ENCODE measurements at places on chromosomes 6 and 20. TPM values are rescaled to one million over a fixed set of nuclear protein-coding genes. Genes with fewer than 3 reads are reported as not detected.

DNA sequence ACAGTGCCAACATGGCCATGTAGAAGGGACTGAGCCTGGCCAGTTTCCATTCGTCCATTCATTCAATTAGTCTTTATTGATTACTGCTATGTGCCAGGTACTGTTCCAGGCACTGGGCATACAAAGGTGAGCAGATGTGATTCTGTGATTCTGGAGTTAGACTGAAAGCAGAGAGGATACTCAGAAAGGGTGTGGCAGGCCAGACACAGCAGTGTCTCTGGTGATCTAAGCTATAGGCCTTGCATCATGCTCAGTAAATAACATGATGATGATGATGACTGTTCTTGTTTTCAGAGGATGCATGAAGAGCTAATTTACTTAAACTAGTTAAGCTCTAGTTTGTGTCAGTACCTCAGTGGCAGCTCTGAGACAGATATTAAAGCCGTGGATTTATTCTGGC, 31.4 kb upstream of the FUCA2 start:
- DNase-seq: no peak

- no peak for DNase-seq
Observed at GRCh38 chr6:118761645-118762044, 110.3 kb upstream of the CEP85L start.

- no peak for DNase-seq
Observed at GRCh38 chr6:127085181-127085580, 33.3 kb upstream of the RSPO3 start.

GRCh38 chr20:5222919-5223634, 93.7 kb downstream of the PROKR2 start:
- peak; percentile 30 for DNase-seq

GRCh38 chr6:3829285-3829684, 19.9 kb upstream of the FAM50B start:
- DNase-seq: no peak

GRCh38 chr20:13301596-13301995, 80.5 kb downstream of the ISM1 start:
- no peak for DNase-seq

- no peak for DNase-seq
Observed at GRCh38 chr6:41691426-41692079, 43.9 kb downstream of the TFEB start.

DNA sequence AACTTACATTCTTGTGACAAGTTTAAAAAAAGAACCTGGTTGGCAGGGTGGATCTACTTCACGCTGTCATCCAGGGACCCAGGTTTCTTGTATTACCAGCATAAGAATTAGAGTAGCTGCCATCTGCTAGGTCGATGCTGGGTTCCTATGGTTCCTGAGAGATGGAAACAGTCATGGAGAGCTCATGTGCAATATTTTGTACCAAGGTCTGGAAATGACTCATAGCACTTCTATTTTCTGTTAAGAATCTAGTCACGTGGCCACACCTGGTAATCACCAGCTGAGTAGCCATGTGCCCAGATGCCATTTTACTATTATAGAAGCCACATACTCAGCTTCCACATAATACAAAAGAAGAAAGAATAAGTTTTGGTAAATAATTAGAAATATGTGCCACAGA, 171.3 kb downstream of the CD83 start:
- no peak for DNase-seq

DNA sequence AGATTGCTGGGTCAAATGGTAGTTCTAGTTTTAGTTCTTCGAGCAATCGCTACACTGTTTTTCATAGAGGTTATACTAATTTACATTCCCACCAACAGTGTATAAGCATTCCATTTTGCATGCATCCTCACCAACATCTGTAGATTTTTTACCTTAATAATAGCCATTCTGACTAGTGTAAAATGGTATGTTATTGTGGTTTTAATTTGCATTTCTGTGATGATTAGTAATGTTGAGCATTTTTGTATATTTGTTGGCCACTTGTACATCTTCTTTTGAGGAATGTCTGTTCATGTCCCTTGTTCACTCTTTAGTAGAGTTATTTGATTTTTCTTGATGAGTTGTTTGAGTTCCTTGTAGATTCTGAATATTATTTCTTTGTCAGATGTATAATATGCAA, 236.2 kb downstream of the GRM1 start:
- no peak for DNase-seq

GRCh38 chr20:36886859-36887751, 11.2 kb downstream of the TLDC2 start:
- peak; percentile 65 for DNase-seq

DNA sequence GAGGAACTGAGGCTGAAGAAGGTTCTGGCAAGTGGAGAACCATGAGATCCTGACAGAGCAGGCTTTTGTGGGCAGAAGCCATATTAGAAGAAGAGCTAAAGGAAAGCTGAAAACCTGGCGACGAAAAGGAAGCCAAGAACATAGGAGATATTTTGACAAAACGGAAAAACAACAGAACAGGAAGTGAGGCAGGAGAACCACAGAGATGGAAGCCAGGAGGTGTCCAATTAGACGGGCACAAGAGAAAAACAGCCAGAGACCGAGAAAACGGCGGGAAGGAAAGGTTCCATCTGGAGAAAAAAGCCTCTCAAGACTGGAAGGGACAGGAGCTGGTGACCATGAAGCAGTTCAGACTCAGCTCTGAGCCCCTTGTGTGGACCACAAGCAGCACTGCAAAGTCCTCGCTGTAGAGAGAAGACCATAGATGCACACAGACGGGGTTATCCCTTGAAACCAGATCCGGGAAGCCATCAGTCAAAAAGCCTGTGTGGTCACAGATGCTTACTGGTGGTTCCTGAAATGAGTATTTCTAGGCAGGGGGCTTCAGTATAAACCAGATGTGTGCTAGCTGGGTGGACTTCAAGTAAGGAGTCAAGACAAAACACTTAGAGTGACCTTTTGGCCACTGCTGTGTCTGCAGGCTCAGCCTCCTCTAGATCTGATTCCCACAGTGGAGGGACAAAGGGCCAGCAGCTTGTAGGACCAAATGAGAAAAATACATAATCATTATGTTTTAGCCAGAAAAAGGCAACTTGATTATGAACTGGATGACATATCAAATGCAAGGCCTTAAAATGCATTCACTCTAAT, 30.7 kb downstream of the SSR1 start:
- DNase-seq: no peak

DNA sequence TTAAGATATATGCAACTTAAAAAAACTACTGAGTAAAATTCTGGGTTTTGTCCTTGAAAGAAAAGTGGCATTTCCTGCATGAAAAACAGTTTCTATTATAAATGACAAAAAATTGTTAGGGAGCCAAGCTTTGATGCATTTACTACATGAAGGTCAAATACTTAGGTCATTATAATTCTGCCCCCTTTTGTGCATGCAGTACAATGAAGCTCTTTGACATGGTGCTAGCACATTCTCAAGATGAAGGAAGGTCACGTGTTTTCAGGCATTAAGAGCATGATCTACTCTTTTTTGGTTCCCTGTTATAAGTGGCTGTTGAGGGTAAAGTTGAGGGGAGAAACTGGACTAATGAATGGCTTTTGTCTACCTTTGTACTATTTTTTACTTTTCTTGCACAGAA, 72.7 kb downstream of the FOXO3 start:
- DNase-seq: no peak

- no peak for DNase-seq
Observed at GRCh38 chr6:169862043-169862891, 110.8 kb downstream of the ERMARD start.

GRCh38 chr6:114941078-114941477, 598.3 kb upstream of the HS3ST5 start:
- DNase-seq: no peak

The RIPPLY2 gene
- total RNA-seq: not detected

GRCh38 chr6:143261899-143262436, 188.5 kb downstream of the ADAT2 start:
- DNase-seq: no peak

DNA sequence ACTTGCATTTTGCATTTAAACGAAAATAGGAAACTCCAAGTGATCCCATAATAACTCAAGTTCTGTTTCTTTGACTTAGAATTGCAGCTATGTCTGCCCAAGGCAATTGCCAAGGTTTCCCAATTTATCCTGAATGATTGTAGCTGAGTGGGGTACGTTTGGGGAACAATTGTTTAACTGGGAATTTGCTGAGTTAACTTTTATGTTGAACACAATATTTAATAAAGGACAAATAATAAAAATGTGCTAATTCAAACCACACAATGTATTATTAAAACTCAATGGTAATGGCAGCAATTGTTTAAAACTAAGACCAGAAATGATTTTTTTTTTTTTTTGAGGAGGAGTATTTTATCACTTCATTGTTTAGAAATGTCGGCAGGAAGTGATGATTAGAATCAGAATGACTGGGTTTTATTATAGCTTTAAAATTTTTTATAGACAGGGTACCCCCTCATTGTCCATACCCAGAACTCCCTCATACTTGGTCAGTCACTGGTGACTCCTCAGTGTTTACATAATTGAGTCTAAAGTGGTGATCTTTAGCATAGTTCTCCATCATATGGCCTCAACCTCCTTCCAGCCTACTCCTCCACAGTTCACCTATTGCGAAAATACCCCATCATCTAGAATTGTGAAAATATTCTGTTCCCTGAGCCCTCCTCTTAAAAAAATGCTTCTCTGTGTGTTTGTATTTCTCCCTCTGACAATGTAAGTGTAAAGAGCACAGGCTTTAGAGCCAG, 389.2 kb upstream of the CITED2 start:
- no peak for DNase-seq

The XKR7 gene
- not detected for total RNA-seq

DNA sequence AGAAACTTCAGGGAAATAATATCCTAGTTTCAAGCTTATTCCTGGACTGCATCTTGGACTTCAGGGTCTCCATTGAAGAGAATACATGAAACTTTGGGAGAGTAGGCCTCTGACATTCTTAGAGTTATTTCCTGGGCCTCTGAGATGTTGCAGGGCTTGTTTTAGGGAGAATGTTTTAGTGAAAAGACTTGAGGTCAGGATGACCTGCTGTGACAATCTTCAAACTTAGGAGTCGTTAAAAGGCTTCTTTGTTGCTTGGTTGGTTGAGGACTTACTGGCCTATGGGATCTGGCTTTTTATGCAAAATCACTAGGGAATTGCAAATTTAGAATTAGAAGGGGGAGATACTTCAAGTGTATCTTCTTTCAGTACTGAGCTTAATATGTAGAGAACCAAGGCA, 613.2 kb upstream of the FLRT3 start:
- DNase-seq: no peak

- no peak for DNase-seq
Observed at GRCh38 chr20:56345911-56346310, 12.9 kb upstream of the FAM210B start.

DNA sequence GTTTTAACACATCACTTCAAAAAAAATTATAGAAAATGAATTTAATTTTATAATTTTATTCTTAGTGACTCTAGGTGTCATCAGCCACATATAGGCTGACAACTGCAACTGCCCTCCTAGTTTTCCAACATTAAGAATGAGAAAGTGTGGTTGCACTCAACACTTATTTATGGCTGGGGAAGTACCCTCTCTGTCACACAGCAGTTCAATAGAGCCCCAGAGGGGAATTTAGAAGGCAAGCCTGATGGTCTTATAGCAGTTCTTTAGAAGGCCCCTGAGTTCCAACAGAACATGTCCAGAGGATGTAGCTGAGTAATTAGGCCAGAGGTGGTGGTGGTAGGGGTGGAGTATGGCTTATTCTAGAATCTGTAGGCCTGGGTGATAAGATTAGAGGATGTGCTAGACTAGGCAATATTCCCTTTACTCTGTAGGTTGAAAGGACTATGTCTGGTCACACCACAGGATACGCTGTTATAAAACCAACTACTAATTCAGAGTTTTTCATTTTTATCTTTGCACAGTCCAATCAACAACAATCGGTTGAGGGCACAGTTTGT, 226.5 kb upstream of the CITED2 start:
- no peak for DNase-seq

The SLC35D3 gene
- total RNA-seq: not detected

The HUS1B gene
- 2.8 TPM for total RNA-seq

The CPXM1 gene
- 0.76 TPM for total RNA-seq

The C6orf163 gene
- total RNA-seq: 1.6 TPM

The OTOR gene
- total RNA-seq: not detected

DNA sequence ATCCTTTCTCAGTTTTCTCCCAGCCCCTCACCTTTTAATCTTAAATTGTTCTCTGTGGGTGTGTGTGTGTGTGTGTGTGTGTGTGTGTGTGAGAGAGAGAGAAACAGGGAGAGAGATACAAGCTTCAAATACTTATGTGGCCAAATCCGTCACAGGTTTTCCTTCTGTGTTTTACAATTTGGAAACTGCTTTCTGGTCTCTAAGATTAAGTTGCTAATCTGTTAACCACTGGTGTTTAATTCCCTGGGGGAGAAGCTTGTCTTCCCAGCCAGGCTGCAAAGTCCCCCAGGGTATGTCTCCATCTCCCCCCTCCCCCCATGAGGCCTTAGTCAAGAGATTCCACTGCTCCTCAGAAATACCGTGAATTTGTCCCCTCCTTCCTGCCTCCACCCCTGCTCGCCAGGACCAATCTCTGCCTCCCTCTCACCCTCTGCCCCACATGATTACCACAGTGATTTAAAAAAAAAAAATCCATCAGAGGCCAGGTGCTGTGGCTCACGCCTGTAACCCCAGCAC, 49.0 kb downstream of the RIPOR3 start:
- DNase-seq: no peak

All from activated T-helper 1 cell treated with anti-CD3 and anti-CD28 coated beads, Interleukin-12 subunit alpha, Interleukin-12 subunit beta, Interleukin-2, Interleukin-4 antibody, amounts not matched to agents 30 ng/mL and 10 ng/mL and 1 ng/mL, durations not matched to agents 14 hours and 24 hours and 36 hours (primary cell).